ENCODE measurements at places on chromosomes 4 and X.

DNA sequence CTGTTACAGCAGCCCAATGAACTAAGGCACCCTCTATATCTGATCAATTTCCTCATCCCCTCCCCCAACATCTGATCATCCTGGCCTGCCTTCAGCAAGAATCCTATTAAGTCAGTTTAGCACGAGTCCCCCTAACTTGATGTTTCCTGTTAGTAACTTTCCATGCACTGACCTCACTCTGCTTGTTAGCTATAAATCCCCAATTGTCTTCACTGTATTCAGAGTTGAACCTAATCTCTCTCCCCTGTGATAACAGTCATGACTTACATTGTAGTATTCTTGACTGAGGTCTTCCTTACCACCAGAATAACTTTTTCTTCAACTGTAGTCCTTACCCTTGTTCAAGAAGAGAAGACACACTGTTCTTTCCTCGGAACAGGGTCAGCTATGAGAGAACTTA lies 8.5 kb downstream of the ANXA5 start:
- DNase-seq: no peak

- no peak for DNase-seq
These were observed 676.7 kb upstream of the TENM3 start for GRCh38 chr4:181566490-181566889.

DNA sequence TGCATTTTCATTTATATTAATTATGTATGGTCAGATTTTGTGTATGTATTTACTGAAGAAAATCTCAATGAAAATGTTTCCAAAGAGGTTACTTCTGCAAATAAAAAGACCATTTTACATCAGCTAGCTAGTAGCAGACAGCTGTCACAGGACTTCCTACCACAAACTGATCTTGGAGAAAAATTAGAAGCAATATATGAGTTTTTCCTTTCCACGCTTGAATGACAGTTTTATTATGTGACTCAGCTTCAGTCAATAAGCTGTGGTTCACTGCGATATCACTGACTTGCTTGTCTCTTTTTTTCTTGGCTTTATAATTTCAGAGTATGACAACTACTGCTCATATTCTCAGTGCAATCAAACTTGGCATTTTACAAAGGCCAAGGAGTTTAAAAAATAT lies 787.4 kb upstream of the GALNTL6 start:
- DNase-seq: no peak

- no peak for DNase-seq
These were observed 139.4 kb upstream of the SCML1 start for GRCh38 chrX:17597836-17598439.

DNA sequence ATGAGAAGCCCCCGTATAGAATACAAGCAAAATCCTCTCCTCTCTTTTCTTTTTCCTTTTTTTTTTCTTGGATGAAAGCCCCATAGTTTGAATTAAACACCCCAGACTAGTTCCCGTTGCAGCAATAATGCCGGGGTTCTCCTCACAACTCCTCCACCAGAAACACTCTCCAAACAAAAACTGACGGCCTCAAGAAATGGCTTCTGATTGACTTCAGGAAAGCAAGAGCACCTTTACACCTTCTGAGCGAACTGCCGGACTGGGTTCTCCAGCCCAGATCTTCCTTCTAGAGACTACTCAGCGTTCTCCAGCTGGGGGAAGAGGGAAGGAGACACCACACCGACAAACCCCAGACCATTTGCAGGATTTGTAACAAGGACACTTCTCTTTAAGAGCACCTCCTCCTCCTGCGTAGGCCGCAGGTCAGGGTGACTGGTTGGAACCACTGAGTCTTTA lies 4.0 kb downstream of the HAND2 start:
- no peak for DNase-seq

GRCh38 chrX:103214870-103215424 lies at the start of gene BEX4:
Gene BEX4 (plus strand): TSS chrX:103215108. CDS start chrX:103216154, 1,046 bp downstream.
- peak; percentile 61 for DNase-seq

DNA sequence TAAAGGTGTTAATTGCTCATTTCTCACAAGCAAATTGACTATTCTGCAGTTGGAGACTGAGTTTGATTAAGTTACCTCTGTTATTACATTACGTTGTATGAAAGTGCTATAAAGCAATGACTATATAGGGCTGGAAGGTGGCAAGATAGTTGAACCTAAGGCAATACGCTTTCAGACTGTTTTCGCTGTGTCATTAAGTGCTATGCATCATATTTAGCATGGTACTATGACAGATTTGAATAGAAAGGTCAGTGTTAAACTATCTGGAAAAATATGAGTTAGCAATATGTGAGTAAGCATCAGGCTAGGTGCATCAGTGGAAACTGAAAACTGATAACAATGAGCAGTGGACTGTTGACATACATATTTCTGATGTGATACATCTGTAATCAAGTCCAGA lies 206.0 kb upstream of the ARHGAP24 start:
- DNase-seq: no peak

GRCh38 chr4:4852591-4853362 lies 6.7 kb upstream of the MSX1 start:
- DNase-seq: no peak

GRCh38 chr4:10099499-10100325 lies 16.9 kb downstream of the WDR1 start:
- no peak for DNase-seq

DNA sequence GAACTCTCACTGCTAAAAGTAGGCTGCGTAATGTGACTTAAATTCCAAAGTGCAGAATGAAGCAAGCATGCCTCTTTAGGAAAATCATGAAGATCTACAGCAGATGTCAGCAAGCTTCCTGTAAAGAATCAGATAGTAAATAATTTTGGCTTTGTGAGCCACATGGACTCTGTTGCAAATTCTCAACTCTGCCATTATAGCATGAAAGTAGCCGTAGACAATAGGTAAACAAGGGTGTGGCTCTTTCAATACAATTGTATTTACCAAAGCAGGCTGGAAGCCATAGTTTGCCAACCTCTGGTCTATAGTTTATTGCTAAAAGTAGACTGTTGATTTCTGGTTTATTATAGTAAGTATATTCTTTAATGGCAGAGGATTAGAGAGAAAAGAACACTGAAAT lies 80.3 kb upstream of the FAM9B start:
- no peak for DNase-seq

GRCh38 chrX:37701588-37701987 lies 16.0 kb downstream of the XK start:
- no peak for DNase-seq

GRCh38 chrX:136643243-136643642 lies 4.7 kb upstream of the CD40LG start:
- no peak for DNase-seq

DNA sequence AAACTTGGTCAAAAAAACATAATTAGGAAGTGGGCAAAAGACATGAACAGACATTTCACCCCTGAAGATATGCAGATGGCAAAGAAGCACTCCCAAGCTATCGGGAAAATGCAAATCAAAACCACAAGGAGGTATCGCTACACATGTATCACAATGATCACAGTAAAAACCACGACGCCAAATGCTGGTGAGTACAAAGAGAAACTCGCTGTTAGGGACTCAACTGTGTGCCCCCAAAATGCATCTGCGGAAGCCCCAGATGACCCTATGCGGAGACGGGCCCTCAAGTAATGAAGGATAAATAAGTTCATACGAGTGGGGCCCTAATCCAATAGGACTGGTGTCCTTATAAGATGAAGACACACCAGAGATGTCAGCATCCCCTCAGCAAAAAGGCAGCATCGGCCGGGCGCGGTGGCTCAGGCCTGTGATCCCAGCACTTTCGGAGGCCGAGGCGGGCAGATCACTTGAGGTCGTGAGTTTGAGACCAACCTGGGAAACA lies 10.2 kb downstream of the GAK start:
- DNase-seq: no peak

DNA sequence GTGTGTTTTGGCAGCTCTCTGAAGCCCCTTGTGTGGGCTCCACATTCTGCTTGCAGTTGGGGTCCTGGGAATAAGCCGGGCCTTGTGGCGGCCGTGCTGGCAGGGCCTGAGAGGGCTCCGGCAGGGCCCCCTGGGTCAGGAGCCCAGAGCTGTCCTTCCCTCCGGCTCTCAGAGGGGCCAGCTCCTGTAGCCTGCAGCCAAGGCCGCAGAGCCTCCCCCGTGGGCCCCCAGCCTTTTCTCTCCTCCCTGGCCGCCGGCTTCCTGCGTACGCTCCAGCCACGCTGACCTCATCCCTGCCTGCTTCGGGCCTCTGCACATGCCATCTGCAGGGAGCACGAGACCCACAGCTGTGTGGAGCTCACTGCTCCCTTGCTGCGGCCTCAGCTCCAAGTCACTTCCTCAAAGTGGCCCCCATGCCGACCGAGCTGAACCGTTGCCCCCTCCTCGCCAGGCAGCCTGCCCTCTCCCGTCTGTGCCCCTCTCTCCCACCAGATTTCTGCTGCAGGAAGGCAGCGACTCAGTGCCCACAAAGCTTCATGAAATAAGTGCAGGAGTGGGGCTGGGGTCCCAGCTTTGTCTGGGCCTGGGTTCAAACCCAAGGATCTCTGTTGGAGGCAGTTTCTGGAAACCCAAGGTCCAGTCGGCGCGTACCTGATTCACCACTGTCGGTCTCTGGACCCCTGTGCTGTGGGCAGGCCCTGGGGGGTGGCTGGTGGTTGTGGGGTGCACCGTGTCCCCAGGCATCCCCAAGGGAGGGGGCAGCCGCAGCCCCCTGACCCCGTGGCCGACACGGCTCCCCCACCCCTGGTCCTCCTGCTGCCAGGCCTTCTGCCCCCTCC lies 57.1 kb upstream of the NKX1-1 start:
- DNase-seq: no peak

GRCh38 chrX:9357518-9358114 lies 107.2 kb upstream of the TBL1X start:
- DNase-seq: no peak

DNA sequence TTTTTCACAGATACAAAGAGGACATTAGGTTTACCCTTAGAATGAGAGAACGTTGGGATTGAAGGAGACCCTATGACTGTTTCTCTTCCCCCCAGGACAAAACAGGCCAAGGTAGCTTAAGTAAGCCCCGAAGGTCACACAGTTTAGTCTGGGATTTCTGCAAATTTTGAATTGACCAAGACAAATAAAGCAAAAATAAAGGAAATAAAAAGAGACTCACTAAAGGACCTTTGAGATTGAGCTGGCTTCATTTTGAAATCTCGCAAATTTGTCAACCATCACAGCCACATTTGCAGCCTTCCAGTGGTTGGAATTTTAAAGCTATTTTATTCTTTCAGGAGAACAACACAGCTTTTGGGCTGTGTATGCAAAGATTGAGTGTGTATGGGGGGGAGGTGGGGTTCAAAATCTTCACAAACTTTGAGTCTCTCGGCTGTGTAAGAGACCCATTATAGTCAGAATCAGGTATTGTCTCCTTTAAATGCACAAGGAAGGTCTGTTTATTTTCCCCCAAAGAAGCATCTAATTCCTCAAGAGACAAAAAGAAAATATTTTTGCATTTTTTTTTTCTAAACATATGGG lies 4.2 kb downstream of the TMSB4X start:
- DNase-seq: no peak

DNA sequence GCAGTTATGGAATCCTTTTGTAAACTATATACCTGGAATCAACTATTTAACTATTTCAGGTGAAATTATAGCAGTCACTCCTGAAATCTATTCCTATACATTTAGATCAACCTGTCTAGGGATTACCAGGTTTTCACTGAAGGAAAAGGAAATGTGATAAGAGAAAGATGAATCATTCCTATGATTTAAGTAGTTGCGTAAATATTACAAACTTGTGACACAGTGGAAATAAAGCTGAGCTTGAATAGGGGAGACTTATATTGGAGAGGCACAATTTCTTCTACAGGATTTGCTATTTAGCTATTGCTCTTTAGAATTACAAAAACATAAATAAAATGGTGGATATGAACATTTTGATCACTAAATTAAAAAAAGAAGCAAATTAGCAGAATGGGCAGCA lies 284.1 kb upstream of the EPHA5 start:
- no peak for DNase-seq

GRCh38 chr4:87677731-87678130 lies 27.7 kb downstream of the DMP1 start:
- no peak for DNase-seq

DNA sequence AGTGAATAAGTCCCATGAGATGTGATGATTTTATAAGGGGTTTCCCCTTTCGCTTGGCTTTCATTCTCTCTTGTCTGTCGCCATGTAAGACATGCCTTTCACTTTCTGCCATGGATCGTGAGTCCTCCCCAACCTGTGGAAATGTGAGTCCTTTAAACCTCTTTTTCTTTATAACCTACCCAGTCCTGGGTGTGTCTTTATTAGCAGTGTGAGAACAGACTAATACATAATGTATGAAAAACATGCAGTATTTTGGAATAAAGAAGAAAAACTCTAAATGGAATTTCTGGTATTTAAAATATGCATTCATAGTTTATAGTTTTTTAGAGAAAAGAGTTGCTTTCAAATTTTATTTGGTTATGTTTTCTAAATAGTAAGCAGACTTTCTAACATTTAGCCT lies 360.7 kb downstream of the PCDH7 start:
- DNase-seq: no peak

DNA sequence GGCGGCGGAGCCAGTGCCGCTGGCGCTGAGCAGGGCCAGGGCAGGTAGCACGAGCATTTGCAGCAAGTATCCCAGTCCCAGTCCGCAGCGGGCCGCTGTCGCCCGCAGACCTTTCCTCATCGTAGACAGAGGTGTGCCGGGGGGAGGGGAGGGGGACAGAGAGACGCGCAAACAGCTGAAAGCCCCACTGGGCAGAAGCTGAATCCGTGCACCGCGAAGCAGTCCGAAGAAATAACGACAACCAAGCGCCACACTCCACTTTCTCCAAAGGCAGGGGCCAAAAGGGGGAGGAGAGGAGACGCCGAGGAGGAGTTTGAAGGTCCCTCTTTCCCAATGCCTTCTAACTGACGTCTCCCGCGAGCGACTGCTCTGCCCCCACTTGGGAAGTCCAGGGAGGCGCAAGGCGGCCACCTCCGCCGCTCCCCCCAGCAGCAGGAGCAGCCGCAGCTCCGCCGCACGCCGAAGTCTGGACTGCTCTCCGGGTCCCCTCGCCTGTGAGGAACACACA lies at the start of gene UNC5C:
TSS of gene UNC5C (minus strand) at position 236 of the 508 bp plus-strand sequence.
- no peak for DNase-seq

- no peak for DNase-seq
These were observed 5.5 kb upstream of the S100P start for GRCh38 chr4:6687947-6688878.

GRCh38 chrX:116272861-116273260 lies 102.3 kb downstream of the AGTR2 start:
- no peak for DNase-seq

DNA sequence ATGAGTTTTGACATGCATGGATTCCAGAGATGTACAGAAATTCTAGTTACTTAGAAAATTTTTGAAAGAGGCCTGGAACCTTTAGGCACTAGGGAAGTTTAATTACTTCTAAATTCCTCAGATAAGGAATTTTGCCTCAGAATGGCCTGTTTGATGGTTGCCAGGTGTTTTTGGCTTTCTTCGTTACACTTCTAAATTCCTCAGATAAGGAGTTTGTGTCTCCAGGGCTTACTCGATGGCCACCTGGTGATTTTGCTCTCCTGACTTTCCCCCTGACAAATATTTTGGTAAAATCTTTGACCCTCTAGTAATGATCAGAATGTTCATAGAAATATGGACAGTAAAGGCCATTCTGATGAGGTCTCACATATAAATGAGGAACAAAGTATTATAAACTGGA lies 64.3 kb downstream of the BEX3 start:
- DNase-seq: no peak

Measured in activated naive CD8-positive, alpha-beta T cell treated with anti-CD3 and anti-CD28 coated beads, Interleukin-2, amount 50 U/mL, for 16 hours (primary cell).